ENCODE measurements at places on chromosomes 16 and 17.

- DNase-seq, result no peak
- H3K4me3 ChIP-seq, result no peak overlapping the region
- H3K27ac ChIP-seq, result no peak overlapping the region
- H3K4me1 ChIP-seq, result no peaks in the 10 kb centered on the region
- H3K36me3 ChIP-seq, result no peaks in the 10 kb centered on the region
Observed at GRCh38 chr16:61797296-61797795, 238.9 kb downstream of the CDH8 start.

DNA sequence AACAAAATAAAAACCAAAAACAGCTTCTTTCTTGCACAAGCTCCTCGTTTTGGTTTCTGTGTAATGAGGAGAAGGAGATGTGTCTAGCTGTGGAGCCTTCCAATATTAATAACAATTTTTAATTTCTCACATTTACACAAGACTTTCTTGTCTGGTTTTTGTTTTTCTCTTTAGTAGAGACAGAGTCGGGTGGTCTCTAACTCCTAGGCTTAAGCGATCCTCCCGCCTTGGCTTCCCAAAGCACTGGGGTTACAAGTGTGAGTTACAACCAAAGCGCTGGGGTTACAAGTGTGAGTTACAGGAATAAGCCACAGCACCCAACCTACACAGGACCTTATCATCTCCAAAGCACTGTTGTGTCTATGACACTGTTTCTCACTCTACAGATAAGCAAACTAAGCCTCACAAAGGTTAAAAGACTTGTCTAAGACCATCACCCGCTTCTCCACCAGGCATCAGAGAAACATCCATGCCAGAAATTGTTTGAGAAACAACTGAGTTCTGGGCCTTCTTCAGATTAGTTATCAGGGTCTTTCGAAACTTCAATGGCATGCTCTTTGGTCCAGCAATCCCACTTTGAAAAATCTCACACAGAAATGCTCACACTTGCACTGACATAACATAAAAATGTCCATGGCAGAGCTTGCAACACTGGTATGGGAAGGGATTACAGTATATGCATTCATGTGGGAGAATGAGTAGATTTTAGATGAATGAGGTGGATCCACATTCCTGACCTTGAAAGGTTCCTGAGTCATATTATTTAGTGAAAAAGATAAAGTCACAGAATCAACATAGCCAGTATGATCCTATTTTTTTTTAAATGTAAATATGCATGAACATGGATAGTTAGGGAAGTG, 3.9 kb downstream of the ABAT start:
- DNase-seq, result no peak
- peaks cover 19% of the 10 kb centered on the region for H3K4me1 ChIP-seq
- no peaks in the 10 kb centered on the region for H3K36me3 ChIP-seq
- H3K27ac ChIP-seq, result no peak overlapping the region
- no peaks in the 10 kb centered on the region for H3K27me3 ChIP-seq

GRCh38 chr17:20184977-20185619, 175.9 kb downstream of the SPECC1 start:
- no peaks in the 10 kb centered on the region for H3K36me3 ChIP-seq
- H3K27me3 ChIP-seq, result peaks cover 3% of the 10 kb centered on the region
- H3K4me1 ChIP-seq, result no peaks in the 10 kb centered on the region
- DNase-seq, result no peak

GRCh38 chr16:57325458-57325857, 33.1 kb upstream of the CCL22 start:
- no peaks in the 10 kb centered on the region for H3K36me3 ChIP-seq
- peaks cover 3% of the 10 kb centered on the region for H3K27me3 ChIP-seq
- no peak overlapping the region for H3K27ac ChIP-seq
- DNase-seq, result no peak
- no peak overlapping the region for H3K4me3 ChIP-seq
- H3K4me1 ChIP-seq, result no peaks in the 10 kb centered on the region

- peaks cover 63% of the 10 kb centered on the region for H3K4me1 ChIP-seq
- no peaks in the 10 kb centered on the region for H3K27me3 ChIP-seq
- no peak for DNase-seq
- H3K27ac ChIP-seq, result no peak overlapping the region
Observed at GRCh38 chr17:67403483-67403882, 26.4 kb downstream of the PITPNC1 start.
